ENCODE measurements at places on chromosomes 7 and 10.

GRCh38 chr7:12595148-12595547 is 24.6 kb downstream of the SCIN start:
- DNase-seq, result no peak

DNA sequence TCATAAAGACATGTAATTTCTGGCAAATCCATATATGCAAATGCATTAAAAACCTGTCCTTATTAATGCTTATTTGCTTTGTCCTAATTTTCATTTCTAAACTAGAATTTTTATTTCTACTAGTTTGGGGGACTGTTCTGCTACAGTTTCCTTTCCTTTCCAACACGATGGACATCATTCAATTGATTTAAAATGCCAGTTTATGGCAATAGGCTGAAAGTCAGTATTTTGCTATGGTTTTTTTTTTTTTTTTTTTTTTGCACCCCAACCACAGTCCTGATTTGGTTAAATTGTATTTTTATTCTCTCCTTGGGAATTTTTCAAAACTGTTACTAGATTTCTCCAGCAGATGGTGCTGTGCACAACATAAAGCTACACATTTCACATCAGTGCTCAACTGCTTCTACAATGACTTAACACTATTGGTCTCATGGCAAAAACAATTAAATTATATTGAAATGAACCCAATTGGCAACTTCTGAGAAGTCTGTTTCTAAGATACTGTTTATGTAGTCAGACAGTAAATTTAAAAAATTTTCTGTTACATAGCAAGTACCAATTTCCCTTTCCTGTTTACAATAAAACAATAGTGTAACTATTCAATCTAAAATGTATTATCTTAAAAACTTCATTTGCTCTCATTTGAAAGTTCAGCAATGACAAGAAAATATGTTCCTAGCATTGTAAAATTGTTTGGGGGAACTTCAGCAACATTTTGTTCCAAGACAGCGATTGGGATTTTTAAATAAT is 193.8 kb upstream of the CCDC6 start:
- DNase-seq, result no peak

GRCh38 chr10:1408651-1409367 is 328.5 kb downstream of the ADARB2 start:
- DNase-seq, result no peak

DNA sequence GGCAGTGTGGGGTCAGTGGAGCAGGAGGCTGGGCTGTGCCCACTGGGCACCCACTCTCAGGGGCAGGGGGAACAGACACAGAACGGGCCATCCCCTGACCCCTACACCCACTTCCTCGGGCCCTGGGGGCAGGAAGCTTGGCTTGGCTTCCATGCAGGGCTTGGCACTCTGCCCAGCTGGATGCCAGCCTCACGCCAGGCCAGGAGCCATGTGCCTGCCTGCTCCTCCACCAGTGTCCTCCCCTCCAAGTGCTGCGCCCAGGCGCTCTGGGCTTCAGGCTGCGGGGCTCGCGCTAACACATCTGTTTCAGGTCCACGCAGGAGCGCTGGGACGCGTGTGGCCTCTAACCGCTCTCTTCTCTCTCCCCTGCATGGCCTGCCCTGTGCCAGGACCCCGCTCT is 12.7 kb downstream of the LDB3 start:
- no peak for DNase-seq

DNA sequence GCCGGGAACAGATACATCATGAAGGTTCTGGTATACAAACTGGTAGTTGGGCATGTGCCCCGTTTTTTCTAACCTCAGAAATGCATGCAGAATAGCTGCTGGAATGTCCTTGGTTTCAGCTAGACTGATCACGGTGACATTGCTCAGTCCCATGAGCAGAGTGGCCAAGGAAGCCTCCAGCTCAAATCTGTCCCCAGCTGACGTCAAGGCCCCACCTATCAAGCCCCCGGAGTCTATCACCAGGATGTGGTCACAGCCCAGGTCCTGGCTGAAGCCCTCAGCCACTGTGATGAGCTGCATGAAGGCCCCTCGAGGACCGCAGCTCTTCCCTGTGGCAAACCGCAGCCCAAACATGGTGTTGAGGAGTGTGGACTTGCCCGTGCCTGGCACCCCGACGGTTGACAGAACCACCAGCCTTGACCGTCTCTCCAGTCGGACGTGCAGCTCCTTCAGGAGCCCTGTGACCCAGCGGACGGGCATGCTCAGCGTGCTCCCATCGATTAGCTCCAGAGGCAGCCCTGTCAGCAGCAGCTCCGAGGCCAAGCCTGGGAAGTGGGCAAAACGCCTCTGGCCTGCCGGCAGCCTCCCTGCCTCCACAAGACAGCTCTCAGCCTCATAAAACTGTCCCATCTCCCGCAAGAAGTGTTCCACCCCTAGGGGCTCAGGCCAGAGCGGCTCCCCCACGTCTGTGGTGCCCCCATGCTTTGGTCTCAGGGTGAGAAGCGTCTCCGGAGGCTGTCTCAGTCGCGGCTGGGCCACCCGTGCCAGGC is 7.8 kb upstream of the MRPS24 start:
- DNase-seq, result no peak

DNA sequence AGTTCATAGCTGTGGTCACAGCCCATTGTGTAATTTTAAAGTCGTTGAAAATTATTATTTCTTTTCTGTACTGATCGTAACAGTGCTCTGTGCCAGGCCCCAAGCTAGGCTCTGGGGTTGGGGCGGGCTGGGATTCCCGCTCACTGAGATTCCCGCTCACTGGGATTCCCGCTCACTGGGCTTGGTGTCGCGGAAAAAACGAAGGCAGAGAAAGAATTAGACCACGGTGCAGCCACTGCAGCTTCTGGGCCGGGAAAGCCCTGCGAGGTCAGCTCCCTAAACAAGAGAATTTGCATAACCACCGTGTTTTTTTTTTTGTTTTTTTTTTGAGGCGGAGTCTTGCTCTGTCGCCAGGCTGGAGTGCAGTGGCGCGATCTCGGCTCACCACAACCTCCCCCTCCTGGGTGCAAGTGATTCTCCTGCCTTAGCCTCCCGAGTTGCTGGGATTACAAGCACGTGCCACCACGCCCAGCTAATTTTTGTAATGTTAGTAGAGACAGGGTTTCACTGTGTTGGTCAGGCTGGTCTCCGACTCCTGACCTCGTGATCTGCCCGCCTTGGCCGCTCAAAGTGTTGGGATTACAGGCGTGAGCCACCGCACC is 31.2 kb downstream of the FOXK1 start:
- no peak for DNase-seq

GRCh38 chr10:131078131-131078881 is 233.2 kb downstream of the TCERG1L start:
- DNase-seq, result no peak

Measured in CD4-positive, alpha-beta T cell treated with Interferon alpha-2 for 1 hour (primary cell).